Stimulated activated CD4-positive, alpha-beta T cell treated with anti-CD3 and anti-CD28 coated beads, Interleukin-15, amount 100 ng/mL, for 1 hour (primary cell): ENCODE measurements at places on chromosomes 1 and 21.

GRCh38 chr1:205239078-205239477 is 11.3 kb downstream of the TMCC2 start:
- no peak for DNase-seq

- DNase-seq = no peak
Measured at GRCh38 chr1:15405106-15405850, 4.4 kb upstream of the EFHD2 start.

- no peak for DNase-seq
Measured at GRCh38 chr1:39332291-39332690, 127.8 kb downstream of the MACF1 start.

- DNase-seq = peak; percentile 41
Measured at GRCh38 chr1:202807926-202808757, at the start of gene KDM5B. Gene KDM5B (minus strand): TSS chr1:202808421. CDS start chr1:202808305, 116 bp downstream.

- no peak for DNase-seq
Measured at GRCh38 chr1:1352786-1353388, 3.7 kb upstream of the DVL1 start.

DNA sequence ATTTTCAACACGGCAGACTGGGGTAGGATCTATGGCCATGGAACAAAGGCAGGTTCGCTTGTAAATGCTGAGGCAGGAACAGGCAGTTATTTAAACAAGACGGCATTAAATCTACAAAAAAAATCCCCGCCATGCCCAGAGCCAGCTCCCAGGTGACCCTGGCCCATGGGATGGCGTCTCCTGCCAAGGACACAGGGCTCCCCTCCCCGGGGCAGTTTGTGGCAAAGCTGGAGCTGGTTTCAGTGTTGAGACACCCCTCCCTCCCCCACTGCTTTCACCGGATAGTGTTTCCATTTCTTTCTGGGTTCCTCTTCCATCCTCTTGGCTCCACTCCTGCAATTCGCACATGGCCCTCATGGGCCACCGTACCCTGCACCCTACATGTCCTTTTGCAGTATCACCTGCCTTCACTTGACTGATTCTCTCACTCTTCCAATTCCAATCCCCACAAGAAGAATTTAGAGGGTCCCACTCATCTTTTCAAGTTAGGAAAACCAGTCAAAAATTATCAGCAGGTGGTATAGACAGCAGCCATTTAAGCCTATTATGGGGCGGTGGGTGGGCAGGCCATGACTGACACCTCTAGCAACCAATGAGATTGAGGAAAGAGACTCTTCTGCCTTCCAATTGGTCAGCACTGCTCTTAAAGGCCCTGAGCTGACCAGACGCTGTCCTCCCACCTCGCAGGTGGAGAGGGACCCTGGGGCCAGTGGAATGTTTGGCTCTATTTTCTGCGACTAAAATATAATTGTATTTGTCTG is 52.0 kb downstream of the OLIG1 start:
- no peak for DNase-seq

DNA sequence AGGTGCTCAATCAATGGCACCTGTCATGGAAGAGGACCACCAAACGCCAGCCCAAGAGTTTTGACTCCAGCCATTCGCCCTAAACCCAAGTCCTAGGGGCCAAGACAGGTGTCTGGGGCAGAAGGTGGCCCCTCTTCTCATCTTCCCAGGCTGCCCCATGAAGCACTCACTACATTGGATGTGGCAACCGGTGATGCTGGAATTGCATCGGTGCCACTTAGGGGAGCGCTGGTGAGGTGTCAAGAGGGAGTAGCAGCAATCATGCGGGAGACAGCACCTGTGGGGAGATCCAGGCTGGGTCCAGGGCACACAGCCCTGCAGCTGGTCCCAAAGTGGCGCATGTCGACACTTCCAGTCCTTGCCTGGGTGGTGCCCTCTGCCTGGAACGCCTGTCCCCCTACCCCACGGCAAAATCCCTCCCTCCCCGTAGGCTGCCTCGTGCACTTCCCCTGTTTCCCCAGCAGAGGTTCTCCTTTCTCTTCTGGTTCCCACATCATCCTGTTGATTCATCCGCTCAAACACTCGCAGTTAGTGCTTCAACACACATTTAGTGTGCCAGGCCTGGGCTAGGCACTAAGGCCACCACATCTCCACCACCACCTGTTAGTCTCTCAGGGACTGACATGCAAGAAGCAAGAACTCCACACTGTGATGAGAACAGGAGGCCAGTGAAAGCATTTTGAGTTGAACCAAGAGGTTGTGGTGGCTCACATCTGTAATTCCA is 18.5 kb downstream of the PLA2G2D start:
- no peak for DNase-seq

DNA sequence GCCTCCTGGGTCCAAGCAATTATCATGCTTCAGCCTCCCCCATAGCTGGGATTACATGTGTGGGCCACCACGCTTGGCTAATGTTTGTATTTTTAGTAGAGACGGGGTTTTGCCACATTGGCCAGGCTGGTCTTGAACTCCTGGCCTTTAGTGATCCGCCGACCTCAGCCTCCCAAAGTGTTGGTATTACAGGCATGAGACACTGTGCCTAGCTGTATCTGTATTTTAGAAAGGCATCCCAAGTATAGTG is 69.3 kb downstream of the NKAIN1 start:
- DNase-seq = no peak

DNA sequence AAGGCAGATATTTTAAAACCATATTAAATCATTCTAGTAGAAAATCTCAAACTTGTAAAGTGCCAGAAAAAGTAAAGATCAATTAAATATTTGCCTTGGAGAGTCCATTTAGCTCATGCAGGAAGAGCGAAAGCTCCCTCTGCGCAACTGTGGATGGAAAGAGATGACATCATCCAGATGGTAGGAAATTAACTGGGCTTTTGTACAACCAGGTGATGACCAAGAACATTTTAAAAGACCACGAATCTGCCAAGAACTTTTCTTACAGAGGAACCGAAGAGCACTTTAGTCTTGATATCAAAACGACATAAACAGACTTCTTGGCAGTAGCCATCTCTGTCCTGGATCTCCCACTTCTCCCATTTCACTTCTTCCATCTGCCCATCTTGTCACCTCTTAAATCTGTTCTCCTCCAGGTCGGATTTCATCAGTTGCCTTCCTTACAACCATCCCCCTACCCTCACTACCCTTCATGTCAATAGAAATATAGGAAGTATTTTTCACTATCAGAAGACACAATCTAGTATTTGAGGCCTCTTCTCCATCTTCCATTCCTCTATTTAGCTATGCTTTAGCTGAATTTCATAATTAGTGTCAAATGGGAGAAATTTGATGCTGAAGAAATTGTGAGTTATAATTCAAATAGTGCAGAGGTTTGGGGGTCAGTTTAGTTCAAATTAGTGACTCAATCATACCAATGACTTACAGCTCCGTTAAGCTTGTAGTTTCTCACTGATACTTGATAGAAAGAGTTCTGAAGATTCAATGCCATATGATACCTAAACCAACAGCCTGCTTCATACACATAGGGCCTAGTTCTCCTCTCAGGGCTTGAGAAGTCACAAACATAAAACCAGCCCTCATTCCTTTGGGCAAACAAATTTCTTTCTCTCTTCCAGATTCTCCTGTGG is 22.0 kb upstream of the DNASE2B start:
- DNase-seq = no peak

DNA sequence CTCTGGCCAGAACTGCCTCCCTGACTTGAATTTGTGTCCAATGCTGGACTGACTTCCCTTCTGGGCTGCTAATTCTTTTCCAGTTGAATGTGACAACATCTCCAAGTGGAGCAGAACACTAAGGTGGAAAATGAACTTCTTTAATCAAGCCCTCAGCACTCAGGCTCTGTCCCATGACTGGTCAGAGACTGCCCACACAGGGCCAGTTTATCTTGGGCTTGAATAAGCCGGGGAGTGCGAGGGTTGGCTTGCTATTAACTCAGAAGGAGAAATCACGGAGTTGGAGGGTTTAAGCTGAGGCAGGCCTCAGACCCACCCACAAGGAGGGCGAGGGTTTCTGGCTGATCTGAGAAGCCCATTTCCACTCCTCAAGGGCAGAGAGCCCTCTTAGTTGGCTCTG is 12.4 kb downstream of the KCNA10 start:
- DNase-seq = no peak

DNA sequence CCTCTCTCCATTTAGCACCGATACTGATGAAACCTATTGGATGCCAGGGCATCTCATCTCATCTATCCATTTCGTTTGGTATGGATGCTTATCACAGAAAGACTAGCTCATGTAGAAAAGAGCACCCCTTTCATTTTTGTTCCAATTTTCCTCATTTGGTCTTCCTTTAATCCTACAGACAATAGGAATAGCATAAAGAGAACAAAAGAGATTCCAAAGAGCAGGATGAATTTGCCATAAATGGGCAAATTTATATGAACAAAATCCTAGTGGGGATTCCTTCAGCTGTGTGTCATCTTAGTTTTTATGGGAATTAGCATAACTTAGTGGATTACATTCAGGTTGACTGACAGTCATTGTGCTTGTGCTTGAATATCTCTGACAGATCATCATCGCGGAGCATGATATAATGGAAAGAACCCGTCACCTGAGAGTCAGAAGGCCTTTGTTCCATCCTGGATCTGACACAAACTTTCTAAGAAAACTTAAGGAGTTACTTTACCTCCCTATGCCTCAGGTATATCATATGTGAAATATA is 777.5 kb upstream of the ADGRL2 start:
- no peak for DNase-seq
